HFFc6 (cell line): ENCODE measurements at places on chromosomes 6 and 20.
A peak's percentile ranks its signal among the peaks of the same experiment; 100 is the strongest.

- no peak for DNase-seq
Observed at GRCh38 chr20:7031222-7031621, 263.7 kb downstream of the BMP2 start.

DNA sequence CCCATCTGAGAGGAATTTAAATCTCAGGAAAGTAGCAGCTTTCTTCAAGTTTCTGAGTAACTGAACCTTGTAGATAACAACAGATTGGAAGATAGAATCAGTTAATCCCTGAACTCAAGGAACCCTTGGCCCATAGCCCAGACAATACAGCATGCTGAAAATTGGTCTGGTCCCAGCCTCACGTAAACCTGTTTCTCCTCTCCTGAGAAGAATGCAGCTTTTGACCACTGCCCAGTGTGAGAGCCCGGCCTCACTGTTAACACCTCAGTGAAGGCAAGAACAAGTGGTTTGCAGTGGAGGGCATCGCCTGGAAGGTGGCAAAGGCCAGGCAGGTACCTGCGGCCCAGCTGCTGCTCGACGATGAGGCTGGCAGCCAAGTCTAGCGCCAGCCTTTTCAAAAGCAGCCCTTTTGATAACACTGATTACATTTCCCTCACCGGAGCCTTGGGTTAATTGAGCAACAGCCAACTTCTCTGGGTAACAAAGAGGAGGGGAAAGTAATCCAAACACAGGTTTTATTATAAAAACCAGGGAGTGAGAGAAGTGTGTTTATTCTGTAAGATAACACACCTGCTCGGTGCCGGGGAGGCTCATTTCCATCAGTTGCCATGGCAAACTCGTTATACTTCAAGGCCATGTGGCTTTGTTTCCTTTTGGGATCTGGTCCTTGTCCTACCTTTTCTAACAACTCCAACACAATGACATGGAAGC, 54.0 kb downstream of the TRAF3IP2 start:
- DNase-seq = peak; percentile 43

- DNase-seq = no peak
Observed at GRCh38 chr6:142761756-142762155, 183.2 kb downstream of the HIVEP2 start.

- peak; percentile 66 for DNase-seq
Observed at GRCh38 chr6:45661661-45662060, 283.9 kb upstream of the SUPT3H start.

DNA sequence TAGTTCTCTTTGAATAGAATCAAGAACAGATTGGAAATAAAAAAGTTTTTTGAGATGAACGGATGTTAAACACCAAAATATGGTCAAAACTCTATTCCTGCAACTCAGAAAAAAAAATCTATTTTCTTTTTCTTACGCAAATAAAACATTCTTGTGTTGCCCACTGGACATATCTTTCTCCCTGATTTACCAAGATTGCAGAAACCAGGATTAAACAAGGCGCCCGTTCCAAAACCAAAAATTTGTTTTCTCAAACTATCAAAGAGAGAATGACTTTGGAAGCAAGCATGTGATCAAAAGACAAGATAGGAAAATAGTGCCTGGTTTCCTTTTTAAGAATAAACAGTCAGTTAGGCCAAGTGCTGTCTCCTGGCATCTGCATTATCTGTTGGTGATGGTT, 273.1 kb downstream of the CLIC5 start:
- no peak for DNase-seq

- DNase-seq = no peak
Observed at GRCh38 chr6:36608788-36609563, 14.8 kb downstream of the SRSF3 start.

- no peak for DNase-seq
Observed at GRCh38 chr6:144853603-144854002, 568.5 kb downstream of the UTRN start.

GRCh38 chr20:9269280-9269971, 200.5 kb downstream of the PLCB4 start:
- peak; percentile 42 for DNase-seq

- no peak for DNase-seq
Observed at GRCh38 chr6:71015392-71015791, 58.5 kb upstream of the B3GAT2 start.

DNA sequence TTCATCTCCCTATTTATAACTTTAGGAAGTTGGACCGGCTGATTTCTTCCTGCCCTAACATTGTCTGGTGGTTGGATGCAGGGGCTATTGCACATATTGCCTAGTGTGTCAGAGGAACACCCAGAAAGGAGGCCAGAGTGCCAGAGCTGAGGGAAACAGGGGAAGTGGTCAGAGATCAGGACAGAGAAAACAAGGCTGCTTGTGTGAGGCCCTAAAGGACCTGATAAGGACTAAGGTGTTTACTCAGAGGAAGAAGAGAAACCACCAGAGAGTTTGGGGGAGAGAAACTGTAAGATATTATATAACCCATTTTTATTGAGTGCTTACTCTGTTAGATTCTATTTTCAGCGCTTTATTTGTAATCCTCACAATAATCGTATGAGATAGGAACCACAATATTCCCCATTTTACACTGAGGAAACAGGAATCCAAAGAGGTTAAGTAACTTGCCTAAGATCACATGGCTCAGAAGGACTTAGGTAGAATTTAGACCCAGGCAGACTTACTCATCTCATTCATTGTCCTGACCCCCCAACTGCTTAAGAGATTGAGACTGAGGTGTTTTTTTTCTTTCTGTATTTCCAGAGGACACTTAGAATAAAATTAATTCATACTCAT, 54.0 kb upstream of the REV3L start:
- DNase-seq = no peak

DNA sequence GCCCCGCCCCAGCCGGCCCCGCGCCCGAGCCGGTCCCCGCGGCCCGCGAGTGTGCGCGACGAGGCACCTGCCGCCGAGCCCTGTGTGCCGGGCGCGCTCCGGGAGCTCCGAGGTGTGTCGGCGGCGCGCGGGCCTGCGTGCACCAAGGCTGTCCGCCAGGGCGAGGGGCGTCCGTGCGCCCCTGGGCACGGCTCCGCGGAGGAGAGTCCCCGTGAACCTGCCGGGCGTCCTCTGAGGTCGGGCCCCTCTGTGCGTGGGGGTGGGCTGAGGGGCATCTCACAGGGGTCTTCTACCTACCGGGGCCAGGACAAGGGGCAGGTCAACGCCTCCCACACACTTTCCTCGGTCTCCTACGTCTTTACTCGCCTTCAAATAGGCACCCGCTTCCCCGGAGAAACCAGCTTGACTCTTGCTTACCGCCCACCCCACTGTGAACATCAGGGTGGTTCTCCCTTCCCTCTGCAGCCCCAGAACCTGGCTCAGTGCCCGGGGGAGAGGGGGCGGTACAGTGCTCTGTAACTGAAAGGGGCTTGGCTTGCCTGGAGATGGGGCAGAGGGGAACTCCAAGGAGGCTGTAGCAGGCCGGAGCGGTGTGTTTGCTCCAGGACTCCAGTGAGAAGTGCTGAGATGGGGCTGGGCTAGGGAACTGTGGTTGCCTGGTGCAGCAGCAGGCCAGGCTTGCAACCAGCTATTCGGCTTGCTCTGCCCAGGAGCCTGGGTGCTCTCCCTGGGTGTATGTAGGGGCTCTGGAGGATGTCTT, at the start of gene SAMD10:
Gene SAMD10 (minus strand): TSS at position 86 of the 760 bp plus-strand sequence. CDS start 175 bp downstream, outside the sequence.
- DNase-seq = no peak

DNA sequence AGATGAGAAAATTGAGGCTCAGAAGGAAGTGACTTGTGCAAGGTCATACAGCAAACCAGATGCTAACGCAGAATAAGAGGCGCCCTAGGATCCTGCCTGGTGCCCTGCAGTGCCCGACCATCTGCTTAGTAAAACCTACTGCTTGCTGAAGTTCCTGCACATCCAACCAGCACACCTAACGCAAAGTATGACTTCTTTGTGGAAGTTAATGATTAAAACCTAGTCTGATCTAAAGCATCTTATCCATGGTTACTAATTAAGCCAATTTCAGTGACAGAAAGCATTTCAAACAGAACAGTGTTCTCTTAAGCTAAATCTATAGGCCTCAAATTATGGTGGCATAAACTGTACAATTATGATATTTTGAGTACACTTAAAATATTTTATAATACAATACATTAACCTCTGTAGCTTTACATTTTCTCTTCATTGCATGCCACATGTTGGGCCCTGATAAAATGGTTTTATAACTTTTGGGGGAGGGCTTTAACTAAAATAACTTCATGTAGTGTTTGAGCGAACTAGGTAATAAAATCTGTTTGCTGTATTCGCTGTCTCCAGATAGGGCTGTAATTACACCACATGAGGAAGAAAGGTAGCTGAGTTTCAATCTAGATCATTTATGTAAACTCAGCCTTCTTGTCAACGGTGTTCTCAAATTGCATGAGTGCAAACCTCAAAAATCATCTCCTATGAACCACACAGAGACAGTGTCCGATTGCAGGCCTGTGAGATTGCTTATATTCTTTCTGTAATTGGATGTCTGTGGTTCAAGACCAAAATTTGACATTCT, 37.5 kb upstream of the BEND3 start:
- no peak for DNase-seq
